ENCODE measurements at places on chromosomes 5 and 9.

- DNase-seq, result no peak
These were observed 278.4 kb downstream of the MARCHF11 start for GRCh38 chr5:15901151-15901550.

DNA sequence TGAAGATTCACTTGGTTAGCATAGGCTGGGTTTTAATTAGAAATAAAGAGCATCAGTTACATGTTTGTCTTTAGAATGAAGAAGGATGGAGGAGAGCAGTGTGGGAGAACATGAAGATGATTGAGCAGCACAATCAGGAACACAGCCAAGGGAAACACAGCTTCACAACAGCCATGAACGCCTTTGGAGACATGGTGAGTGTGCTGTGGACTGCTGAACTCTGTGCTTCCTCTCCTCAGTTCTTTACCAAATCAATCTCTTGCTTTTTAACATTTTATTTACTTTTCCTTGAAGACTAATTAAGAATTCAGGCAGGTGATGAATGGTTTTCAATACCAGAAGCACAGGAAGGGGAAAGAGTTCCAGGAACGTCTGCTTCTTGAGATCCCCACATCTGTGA is 38.2 kb upstream of the SPATA31E1 start:
- no peak for DNase-seq

GRCh38 chr5:153794327-153794726 is 244.4 kb downstream of the FAM114A2 start:
- no peak for DNase-seq

DNA sequence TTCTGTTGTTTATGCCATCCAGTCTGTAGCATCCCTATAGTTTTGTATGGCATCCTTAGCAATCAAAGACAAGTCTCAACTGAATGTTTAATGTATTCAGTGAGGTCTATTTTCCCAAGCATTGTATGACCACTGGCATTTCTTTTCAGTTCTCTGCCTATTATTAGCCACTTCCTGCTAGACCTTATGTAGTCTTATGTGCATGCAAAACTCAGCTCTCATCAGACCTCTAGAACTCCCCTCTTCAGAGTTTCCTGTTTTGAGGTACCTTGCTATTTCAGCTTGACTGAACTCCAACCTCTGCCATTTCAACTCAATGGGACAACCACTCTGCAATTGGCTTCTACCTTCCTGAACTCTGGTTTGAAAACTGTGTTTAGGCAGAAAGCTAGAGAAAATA is 113.2 kb downstream of the SLC25A46 start:
- no peak for DNase-seq

DNA sequence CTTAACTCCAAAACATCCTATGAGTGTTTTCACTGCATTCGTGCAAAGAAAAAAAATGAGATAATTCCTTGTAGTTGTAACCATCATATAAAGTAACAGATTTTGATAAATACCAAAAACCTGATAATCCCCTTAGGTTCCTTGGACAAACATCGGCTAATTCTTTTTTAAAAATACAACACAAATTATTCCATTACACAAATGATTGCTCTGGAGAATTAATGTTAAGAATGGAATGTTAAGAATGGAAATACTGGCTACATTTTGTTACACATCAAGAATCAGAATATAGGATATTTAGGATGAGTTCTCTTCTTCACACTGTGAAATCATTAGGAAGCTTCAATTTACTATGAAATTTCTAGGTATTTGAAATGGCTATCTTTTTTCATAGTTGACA is 139.4 kb downstream of the LPAR1 start:
- no peak for DNase-seq

- no peak for DNase-seq
These were observed 21.0 kb downstream of the OSTF1 start for GRCh38 chr9:75109210-75109839.

DNA sequence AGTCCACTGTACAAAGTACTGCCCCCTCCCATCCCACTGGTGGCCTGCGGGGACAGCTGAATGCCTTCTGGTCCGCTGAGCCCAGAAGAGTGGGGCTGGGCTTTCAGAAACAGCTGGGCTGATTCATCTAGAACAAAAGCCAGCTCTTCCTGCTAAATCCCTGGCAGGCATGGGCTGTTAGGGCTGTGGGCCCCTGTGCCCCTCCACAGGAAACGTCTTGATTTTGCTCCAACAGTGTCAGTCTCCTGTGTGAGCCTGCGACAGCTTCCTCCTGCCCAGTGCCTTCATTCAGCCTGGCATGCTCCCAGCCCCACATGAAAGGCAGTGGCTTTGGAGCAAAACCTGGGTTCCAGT is 6.9 kb upstream of the GSN start:
- no peak for DNase-seq

DNA sequence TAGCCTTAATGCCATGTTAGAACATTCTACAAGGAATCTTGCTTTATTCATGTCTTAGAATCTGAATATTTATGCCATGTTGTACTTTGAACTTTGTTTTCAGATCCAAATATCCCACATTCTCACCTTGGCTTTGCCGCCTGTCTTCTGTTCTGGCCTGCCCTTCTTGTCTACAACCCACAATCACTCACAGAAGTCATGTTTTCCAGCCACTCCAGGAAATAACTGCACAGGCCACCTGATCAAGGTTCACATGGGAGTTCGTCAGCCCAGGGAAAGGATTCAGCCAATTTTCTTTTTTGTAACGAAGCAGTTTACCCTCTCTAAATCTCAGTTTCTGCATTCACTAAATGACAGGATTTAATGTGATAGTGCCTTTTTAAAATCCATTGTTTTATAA is 70.5 kb downstream of the JAKMIP2 start:
- DNase-seq, result no peak

DNA sequence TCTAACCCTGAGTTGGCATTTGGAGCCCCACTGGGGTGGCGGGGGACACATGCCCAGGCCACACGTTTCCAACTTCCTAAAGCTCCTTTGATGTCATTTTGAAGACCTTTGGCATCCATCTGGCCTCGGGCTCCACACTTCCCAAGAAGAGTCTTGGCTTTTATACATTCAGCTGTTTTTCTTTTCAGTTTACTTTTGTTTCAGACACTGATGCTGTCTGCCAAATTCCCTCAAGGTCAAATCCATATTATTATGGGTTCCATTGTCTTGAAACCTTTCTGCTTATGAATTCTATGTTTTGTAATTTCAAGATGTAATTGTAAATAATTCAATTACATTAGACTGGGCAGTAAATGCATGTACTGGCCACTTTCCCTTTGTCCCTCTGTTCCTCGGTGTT is 23.7 kb upstream of the NFIB start:
- no peak for DNase-seq

GRCh38 chr9:14863402-14863801 is 46.8 kb downstream of the FREM1 start:
- no peak for DNase-seq

DNA sequence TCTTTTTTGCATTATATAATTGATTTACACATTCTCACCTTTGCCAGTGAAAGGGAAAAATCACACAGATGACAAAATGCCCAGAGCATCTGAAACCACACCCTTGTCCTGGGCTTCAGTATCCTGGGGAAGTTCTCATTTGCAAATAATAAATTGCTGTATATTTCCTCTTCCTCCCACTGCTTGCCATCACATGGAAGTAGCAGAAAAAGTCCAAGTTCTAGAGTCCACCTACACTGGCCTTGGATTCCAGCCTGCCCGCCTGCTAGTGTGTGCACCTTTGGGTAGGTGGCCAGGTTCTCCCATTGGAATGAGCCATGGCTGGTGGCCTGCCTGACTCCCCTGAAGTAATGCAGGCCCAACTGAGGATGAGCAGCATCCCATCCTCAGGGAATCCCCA is 149.4 kb downstream of the GADD45G start:
- DNase-seq, result no peak

GRCh38 chr9:108478431-108479332 is 377.1 kb downstream of the ACTL7B start:
- no peak for DNase-seq

DNA sequence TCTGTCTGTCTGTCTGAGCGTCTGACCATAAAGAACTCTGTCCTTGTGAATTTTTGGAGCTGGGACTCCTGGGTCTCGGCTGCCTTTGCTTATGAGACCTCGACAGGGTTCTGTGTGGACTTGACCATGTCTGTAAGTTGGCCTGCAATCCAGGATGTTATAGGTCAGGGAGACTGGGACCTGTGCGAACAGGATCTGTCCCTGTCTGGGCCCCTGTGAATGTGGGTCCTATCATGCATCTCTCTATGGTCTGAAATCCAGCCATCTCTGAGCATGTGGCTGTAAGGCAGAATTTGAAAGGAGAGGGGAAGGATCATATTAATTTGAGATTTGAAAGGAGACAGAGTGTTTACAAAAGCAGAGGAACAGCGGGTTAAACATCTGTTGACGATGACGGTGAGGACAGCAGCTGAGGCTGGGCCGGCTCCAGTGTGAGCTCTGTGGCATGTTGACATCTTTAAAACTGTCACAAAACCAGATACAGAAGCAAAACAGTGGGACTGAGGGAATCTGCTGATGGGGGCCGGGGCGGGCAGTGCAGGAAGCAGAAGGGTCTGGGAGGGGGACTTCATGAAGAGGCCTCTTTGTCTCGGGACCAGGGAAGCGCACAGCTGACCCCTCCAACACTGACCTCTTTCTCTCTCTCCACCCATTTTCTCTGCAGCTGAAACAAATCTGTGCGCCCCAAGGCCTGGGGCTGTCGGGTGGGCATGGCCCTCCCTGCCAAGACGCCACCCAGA is 19.1 kb upstream of the MVB12B start:
- no peak for DNase-seq

GRCh38 chr5:61806491-61807020 is 474.5 kb downstream of the ZSWIM6 start:
- DNase-seq, result no peak

GRCh38 chr9:91663858-91664257 is 240.2 kb upstream of the NFIL3 start:
- no peak for DNase-seq

- DNase-seq, result no peak
These were observed 95.0 kb downstream of the ZCCHC7 start for GRCh38 chr9:37215381-37215780.
